Epithelial cell of alveolus of lung (primary cell): ENCODE measurements at places on chromosomes 3 and 15. TPM values are rescaled to one million over a fixed set of nuclear protein-coding genes. Genes with fewer than 3 reads are reported as not detected.

SV2B gene
- total RNA-seq: 0.13 TPM in 1 of 2 replicates, not detected in the other

UPK1B gene
- 0.91 TPM in 1 of 2 replicates, not detected in the other for total RNA-seq

DAPK2 gene
- under 0.01 and 0.78 TPM in 2 replicates for total RNA-seq

SLC35A5 gene
- total RNA-seq: 31.5 and 32.8 TPM in 2 replicates

FBN1 gene
- 130 and 283 TPM in 2 replicates for total RNA-seq

GCNT3 gene
- total RNA-seq: not detected in 2 replicates

GTF2A2 gene
- total RNA-seq: 35.8 and 36.7 TPM in 2 replicates

HCLS1 gene
- 0.80 and 1.9 TPM in 2 replicates for total RNA-seq

IMPG2 gene
- under 0.01 and 0.24 TPM in 2 replicates for total RNA-seq

LTK gene
- 0.13 TPM in 1 of 2 replicates, not detected in the other for total RNA-seq

SRGAP3 gene
- total RNA-seq: 2.2 and 2.5 TPM in 2 replicates

STAB1 gene
- 0.39 and 0.80 TPM in 2 replicates for total RNA-seq

ALDH1A3 gene
- total RNA-seq: 22.7 and 71.6 TPM in 2 replicates

ARHGEF3 gene
- total RNA-seq: 4.1 and 5.7 TPM in 2 replicates

ACTL6A gene
- total RNA-seq: 60.9 and 64.4 TPM in 2 replicates

UROC1 gene
- not detected in 2 replicates for total RNA-seq

P2RY12 gene
- not detected in 2 replicates for total RNA-seq

GPR62 gene
- 0.08 TPM in 1 of 2 replicates, not detected in the other for total RNA-seq

AMOTL2 gene
- 49.0 and 80.5 TPM in 2 replicates for total RNA-seq

MNS1 gene
- total RNA-seq: 1.2 and 4.1 TPM in 2 replicates

LMAN1L gene
- total RNA-seq: not detected in 2 replicates

KLHL40 gene
- total RNA-seq: not detected in 2 replicates

ZNF385D gene
- total RNA-seq: 0.40 and 0.78 TPM in 2 replicates

GLDN gene
- total RNA-seq: 0.08 and 2.1 TPM in 2 replicates
